Activated naive CD8-positive, alpha-beta T cell treated with anti-CD3 and anti-CD28 coated beads, Interleukin-2, amount 50 U/mL, for 16 hours (primary cell): ENCODE measurements at places on chromosomes 11 and 22.

DNA sequence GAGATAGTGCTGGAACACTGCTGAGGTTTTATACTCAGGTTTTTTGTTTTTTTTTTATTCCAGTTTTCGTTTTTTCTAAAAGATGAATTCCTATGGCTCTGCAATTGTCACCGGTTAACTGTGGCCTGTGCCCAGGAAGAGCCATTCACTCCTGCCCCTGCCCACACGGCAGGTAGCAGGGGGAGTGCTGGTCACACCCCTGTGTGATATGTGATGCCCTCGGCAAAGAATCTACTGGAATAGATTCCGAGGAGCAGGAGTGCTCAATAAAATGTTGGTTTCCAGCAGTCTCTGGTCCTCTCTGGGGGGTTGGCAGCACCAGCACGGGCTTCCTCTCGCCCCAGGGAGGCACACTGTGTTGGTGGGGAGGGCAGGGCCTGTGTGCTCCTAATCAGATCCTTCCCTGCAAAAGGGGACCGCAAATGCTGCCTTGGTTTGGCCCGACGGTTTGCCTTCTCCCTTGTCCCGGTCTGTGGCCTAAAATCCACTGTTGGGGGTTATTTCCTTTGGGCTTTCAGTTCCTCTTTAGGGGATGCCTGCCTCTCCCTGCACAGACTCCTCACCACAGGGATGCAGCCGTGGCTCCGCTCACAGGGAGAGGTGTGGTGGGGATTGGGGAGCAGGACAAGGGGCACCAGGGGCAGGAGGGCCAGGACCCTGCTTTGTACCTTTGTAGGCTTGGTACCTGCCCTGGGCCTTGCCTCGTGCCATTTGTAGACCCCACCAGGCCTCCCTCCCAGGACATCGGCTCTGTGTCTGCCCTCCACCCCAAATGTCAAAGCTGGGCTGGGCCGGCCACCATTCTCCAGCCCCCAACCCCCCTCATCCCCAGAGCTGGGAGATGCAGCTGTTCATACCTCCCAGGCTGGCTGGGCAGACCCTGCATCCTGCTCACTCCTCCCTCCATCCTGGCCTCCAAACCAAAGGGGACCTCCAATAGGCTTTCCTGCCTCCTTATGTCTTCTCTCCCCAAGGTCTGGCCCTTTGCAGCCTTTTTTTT, 13.5 kb downstream of the MCAT start:
- DNase-seq, result no peak

DNA sequence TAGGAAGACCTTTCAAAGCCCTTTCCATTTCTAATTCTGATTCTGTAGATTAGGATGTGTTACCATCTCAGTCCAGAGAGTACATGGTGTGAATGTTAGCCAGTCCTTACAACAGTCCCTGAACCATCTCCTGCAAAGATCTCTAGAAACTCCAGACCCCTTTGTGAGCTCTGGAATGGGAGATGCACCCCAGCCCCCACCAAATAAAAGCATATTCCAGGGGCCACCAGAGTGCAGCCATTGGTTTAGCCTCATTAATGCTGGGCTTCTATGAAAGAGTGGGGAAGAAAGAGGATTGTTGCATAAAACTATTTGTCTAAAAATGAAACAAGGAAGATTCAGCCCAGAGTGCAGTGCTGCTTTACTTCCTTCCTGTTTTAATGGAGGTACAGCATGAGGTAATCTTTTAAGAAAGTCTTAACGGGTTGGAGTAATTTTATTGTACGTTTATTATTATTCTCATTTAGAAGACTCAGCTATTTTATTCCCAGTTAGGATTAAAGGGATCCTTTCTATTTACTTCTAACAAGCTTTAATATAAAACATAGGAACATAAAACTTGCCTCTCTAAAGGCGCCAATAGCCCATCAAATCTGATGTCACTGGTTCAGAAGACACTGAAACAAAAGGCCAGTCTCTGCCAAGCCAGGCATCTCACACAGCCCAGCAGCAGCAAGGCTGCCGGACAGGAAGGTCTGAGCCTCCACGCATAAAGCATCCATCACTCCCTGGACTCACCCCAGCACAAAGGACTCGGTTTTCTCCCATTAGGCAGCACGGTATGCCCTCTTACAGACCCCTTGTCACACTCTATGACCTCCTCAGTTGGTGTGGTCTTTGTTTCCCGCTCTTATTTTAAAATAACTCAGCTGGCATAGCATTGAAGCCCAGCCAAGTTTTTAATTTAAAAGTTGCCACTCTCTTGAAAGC, 203.9 kb upstream of the BLID start:
- no peak for DNase-seq

DNA sequence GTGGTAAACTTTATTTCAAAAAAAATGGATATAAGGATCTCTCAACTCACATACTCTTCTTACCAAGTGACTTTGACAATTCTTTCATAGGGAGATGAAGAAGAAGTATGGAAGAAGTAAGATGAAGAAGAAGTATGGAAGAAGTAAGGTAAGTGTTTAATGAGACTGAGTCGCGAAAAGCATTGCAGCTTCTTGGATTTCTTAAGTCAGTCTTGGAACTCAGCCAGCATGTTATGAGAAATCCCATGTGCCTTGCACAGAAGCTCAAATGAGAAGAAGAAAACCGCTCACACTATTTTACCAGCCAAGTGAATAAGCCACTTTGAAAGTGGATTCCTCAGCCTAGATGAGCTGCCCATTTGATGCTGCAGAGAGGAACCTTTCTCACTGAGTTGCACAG, 332.0 kb upstream of the CCDC179 start:
- no peak for DNase-seq

GRCh38 chr11:45994371-45995341, 72.2 kb downstream of the LARGE2 start:
- no peak for DNase-seq

GRCh38 chr11:75313513-75314272, 37.8 kb downstream of the ARRB1 start:
- no peak for DNase-seq

GRCh38 chr22:47552024-47552423, 789.6 kb downstream of the TBC1D22A start:
- no peak for DNase-seq

DNA sequence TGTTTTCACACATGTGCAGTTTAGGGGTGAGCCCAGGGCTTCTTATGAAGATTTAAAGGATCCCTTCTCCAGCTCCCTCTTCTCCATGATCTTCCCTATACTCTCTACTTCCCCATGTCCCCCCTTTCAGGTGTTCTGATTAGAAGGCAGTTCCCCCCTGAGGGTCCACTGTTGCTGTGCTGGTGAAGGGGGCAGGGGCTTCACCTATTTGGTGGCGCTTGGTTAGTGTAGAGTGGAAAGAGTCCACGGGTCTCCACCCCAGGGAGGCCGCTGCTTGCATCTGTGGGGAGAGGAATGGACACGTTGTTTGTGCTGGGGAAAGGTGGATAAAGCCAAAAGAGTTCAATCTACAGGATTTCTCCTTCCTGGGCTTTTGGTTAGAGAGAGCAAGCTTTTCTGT, 49.3 kb downstream of the BCR start:
- DNase-seq, result no peak

DNA sequence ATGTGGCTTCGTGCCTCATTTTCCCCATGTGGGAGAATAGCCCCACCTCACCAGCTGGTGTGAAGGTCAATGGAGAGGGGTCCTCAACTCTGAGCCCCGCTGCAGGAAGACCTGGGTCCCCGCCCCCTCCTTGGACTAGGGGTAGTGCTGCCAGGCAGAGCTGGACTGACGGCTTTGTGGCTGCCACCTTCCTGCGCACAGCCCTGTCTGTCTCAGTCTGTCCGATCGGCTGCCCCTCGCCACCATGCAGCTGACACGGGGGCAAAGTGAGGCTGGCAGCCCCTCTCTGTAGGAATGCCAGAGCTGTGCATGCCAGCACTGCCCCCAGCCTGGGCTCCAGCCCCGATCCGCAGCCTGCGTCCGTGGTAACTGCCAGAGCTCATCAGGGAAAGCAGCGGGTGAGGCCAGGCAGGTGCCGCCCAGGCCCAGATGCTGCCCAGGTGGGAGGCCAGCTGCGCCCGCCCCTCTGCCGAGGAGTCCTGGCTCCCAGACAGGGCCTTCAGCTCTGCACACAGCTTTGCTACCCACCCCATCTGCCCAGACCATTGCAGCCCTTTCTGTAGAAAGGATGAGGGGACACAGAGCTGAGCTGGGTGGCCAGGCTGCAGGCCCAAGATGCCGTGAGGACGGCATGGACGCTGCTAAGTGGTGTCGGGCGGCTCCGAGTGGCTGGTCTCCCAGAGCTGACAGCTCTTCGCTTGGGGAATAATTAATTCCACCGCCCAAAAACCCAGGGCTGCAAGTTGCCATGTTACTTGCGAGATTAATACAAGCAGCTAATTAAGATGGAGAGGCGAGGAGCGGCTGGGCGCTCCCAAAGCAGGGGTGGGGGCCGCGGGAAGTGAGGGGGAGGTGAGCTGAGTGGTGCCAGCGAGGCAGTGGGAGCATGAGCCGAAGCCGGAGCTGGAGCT, 19.5 kb upstream of the FLRT1 start:
- DNase-seq, result no peak
